ENCODE measurements at places on chromosomes 13 and 19.

- no peak for DNase-seq
These were observed at the start of gene KCTD4 for GRCh38 chr13:45200701-45201232. Gene KCTD4, minus strand, starts transcription at chr13:45201045. Its CDS starts 6,478 bp downstream, at chr13:45194567.

DNA sequence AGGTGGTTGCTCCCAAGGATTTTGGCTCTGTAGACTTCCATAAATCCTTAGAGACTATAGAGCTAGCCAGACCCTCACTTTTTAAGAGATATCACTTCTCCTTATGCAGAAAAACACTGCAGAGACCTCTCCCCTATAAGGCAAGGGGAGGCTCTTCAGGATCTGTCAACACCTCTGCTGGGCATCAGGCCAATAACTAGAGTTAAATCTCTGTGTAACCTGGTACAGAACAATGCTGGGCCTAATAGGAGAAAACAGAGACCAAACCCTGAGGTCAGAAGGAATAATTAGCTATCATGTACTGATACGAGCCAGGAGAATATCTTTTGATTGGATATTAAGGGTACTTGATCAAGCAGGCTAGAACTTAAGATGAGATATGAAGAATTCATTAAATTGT is 358.5 kb downstream of the TBC1D4 start:
- no peak for DNase-seq

DNA sequence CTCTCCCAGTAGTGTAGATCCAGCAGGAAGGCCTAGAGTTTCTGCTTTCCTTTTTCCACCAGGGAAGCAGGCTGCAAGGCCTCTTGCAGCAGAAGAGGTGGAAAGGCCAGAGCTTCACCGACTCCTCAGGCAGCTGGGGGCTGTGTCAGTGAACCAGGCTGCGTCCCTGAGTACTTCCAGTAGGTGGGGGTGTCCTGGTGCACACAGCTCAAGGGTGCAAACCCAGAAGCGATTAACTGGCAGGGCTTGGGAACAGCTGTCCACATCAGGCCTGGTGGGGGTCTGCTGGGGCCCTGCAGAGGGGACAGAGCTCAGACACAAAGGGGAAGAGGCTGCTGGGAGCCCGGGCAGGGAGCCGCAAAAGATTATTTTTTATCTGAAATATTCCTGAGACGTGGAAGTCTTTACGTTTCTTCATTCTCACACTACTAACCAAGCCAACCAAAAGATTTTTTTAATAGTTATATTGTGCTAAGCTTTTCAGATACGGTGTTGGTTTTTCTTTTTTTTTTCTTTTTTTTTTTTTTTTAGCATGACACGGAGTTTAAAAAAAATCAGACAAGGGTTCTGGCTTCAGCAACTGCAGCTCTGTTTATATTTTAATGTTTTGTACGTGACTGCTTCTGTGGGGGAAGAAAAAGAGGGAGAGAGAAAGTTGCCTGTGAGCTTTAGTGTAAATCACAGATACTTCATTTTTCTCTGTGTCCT is 11.0 kb downstream of the TSHZ3 start:
- DNase-seq: peak; percentile 48

- DNase-seq: no peak
These were observed 28.6 kb upstream of the ZNF492 start for GRCh38 chr19:22605275-22606211.

GRCh38 chr19:49441210-49441959 is at the start of gene SLC17A7:
Gene SLC17A7, minus strand, starts transcription at chr19:49441527. Its CDS starts 148 bp downstream, at chr19:49441379.
- DNase-seq: no peak

- DNase-seq: peak; percentile 48
These were observed 587 bp downstream of the TMEM238 start for GRCh38 chr19:55383279-55384130.

DNA sequence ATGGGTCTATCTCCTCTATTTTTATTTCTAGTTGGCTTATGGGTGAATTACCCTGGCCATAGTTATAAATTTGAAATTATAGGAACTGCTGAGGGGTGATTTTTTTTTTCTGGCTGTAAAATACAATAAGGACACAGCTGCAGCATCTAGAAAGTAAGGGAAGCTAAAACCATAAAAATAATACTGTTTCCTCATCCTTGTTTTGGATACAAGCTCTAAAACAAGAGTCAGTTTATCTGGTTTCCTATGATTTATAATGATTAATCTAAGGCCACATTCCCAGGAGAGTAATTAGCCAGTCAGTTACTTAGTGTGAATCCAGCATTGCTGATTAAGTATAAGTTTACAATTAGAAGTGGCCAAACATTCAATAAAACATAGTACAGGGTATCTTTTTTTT is 219.1 kb upstream of the NBEA start:
- DNase-seq: no peak

GRCh38 chr19:39362682-39363657 is 20.7 kb downstream of the SAMD4B start:
- no peak for DNase-seq

DNA sequence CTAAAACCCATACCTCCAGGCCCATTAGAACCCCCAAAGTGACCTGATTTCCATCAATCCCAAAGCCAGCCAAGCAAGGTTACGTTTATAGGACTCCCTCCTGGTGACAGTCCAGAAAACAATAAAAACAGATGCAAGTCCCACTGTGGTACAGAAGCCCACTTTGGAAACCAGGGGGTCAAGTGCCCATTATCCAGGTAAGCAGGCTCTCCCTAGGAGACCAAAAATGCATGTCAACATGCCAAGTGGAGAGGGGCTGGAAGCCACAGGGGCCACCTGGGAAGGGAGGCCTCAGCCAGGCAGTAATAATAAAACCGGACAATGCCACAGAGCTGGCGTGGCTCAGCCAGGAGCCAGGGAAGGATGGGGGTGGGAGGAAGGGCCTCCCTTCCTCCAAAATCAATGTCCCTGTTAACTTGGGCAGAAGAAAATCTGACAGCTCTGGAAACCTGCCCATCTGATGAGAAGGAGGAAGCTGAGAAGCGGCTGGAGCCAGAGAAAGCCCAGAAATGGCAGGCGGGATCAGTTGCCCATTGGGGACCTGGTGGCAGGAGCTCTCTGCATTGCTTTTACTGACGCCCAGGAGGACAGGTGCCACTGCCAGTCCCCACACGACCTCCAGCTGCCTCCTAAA is 160.4 kb downstream of the ZIC5 start:
- no peak for DNase-seq

- peak; percentile 20 for DNase-seq
These were observed 29.3 kb downstream of the WDR88 start for GRCh38 chr19:33161201-33161600.

Measured in MV-4-11 (cell line).